ENCODE measurements at places on chromosomes 13 and 19.
A peak's percentile ranks its signal among the peaks of the same experiment; 100 is the strongest.

- no peak overlapping the region for H3K27ac ChIP-seq
- H3K27me3 ChIP-seq = no peaks in the 10 kb centered on the region
- H3K4me1 ChIP-seq = no peaks in the 10 kb centered on the region
- H3K4me3 ChIP-seq = no peak overlapping the region
- no peaks in the 10 kb centered on the region for H3K36me3 ChIP-seq
- no peak for DNase-seq
Measured at GRCh38 chr19:32798201-32798600, 71.4 kb downstream of the SLC7A9 start.

GRCh38 chr13:113771709-113772331 lies 12.8 kb downstream of the TMEM255B start:
- H3K4me3 ChIP-seq = no peak overlapping the region
- no peaks in the 10 kb centered on the region for H3K27me3 ChIP-seq
- H3K4me1 ChIP-seq = peaks cover 2% of the 10 kb centered on the region
- no peaks in the 10 kb centered on the region for H3K36me3 ChIP-seq
- no peak for DNase-seq

GRCh38 chr13:29756506-29756905 lies 93.9 kb downstream of the UBL3 start:
- no peaks in the 10 kb centered on the region for H3K27me3 ChIP-seq
- H3K4me1 ChIP-seq = peaks cover 7% of the 10 kb centered on the region
- no peak for DNase-seq
- H3K27ac ChIP-seq = no peak overlapping the region
- no peaks in the 10 kb centered on the region for H3K36me3 ChIP-seq
- H3K4me3 ChIP-seq = no peak overlapping the region

DNA sequence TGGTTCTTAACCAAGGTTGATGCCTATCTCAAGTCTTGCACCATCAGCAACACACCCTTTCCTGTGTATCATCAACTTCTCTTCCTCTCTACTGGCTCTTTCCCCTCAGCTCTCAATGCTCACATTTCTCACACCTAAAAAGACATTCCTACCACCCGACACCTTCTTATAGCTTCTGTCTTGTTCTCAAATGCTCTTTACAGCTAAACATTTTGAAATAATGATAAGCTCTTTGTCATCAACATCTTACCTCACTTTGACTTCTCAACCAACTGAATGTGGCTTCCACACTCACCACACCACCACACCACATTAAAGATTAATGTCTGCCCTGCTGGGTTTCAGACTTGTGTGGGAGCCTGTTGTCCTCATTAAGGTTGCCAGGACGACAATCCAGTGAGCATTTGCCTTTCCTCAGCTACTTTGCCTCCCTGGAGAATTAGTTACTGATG lies 67.8 kb downstream of the RXFP2 start:
- no peak overlapping the region for H3K4me3 ChIP-seq
- H3K4me1 ChIP-seq = no peaks in the 10 kb centered on the region
- no peak for DNase-seq
- no peak overlapping the region for H3K27ac ChIP-seq
- H3K36me3 ChIP-seq = no peaks in the 10 kb centered on the region

DNA sequence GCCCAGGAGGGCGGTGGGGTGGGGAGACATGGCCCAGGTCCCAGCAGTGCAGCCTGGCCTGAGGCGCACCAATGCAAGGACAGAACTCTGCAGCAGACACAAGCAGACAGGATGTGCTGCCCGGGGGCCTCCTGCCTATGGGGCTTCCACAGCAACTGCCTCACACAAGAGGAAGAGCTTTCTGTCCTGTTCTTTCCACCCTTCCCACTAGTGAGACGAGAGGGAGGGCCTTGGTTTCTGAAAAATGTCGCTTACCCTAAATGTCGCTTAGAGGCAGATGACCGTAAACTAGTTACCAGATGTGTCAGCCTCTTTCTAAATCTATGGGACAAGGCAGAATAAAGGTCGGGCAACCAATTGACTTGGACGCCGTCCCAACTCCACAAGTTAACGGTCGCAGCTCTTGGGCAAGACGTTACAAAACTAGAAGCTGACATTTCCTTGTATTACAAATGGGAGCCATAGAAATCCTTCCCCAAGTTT lies at the start of gene LAIR1:
Gene LAIR1 (minus strand): TSS at position 157 of the 483 bp plus-strand sequence. CDS start 127 bp downstream, at position 30.
- H3K27ac ChIP-seq = no peak within 1 kb of the TSS
- no peaks in the 10 kb centered on the region for H3K36me3 ChIP-seq
- H3K4me3 ChIP-seq = no peak within 1 kb of the TSS
- no peaks in the 10 kb centered on the region for H3K4me1 ChIP-seq

GRCh38 chr19:38683393-38684077 lies 36.1 kb downstream of the ACTN4 start:
- DNase-seq = no peak
- no peaks in the 10 kb centered on the region for H3K27me3 ChIP-seq
- peaks cover 19% of the 10 kb centered on the region for H3K4me1 ChIP-seq
- H3K27ac ChIP-seq = peak overlapping the region; percentile 50

DNA sequence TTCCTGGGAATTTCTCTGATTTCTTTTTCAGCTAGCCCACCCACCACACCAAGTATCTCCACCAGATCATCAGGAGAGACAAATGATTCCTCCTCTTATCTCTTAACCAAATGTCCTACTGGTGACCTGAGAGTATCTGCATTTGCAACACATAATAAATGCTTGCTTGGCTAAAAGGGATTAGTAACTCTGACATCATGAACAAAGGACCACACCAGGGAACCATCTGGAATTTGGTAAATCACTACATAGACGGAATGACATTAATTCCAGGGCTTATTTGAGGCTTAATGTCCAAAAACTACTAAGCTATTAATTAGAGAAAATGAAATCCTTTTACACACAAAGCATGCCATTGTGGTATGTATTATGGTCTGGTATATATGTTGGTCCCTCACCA lies 139.0 kb downstream of the RAP2A start:
- peaks cover 19% of the 10 kb centered on the region for H3K4me1 ChIP-seq
- peak overlapping the region; percentile 24 for H3K27ac ChIP-seq
- H3K36me3 ChIP-seq = no peaks in the 10 kb centered on the region
- H3K4me3 ChIP-seq = no peak overlapping the region
- H3K27me3 ChIP-seq = no peaks in the 10 kb centered on the region
- DNase-seq = peak; percentile 43

GRCh38 chr13:33174931-33175330 lies 110.6 kb downstream of the STARD13 start:
- H3K27me3 ChIP-seq = no peaks in the 10 kb centered on the region
- H3K36me3 ChIP-seq = no peaks in the 10 kb centered on the region

DNA sequence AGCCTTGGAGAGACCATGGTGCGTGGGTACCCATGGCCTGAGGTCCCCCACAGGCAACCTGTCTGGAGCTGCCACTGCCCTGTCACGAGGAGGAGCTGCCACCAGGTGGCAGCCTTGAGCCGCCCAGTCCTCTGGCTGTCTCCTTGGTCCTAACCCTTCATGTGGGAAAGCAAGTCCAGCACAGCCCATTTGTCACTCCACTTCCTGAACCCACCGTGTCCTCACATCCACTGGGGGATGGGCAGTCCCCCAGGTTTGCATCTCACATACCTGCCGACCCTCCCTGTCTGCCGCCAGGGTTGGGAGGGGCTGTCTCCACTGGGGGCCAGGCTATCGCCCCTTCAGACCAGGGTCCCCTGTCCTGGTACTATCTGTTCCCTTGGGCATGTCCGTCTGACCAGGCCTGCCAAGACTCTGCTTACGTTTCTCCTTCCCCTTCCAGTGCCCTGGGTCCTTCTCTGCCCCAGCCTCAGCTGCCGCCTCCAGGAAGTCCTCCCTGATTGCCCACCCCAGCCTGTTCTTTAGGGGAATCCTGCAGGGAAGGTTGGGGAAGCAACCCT lies 4.5 kb downstream of the FAM174C start:
- H3K27ac ChIP-seq = peak overlapping the region; percentile 16
- H3K27me3 ChIP-seq = peaks cover 5% of the 10 kb centered on the region
- peaks cover 27% of the 10 kb centered on the region for H3K36me3 ChIP-seq
- no peak overlapping the region for H3K4me3 ChIP-seq
- peak; percentile 84 for DNase-seq

DNA sequence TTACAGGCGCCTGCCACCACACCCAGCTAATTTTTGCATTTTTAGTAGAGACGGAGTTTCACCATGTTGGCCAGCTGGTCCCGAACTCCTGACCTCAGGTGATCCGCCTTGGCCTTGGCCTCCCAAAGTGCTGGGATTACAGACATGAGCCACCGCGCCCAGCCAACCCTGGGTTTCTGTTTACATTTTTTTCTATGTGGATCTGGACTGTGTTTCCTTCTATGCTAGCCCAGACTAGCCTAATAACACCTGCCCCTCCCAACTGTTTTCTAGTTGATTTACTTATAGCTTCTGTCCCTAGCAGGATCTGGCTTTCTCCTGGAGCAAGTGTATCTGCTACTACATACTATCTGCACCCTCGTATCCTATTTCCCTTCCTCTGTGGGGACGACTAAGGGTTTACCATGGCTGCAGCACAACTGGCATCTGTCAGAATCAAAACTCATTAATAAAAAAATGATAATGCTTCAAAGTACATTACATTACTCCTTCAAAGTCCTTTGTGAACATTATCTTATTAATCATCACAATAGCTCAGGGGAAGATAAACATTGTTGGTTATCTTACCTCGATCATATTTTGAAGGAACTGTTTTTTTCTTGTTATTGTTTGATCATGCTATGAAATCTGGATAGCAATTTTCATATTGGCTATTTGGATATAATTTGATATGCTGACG lies 228.3 kb downstream of the KLF5 start:
- no peak overlapping the region for H3K4me3 ChIP-seq
- no peaks in the 10 kb centered on the region for H3K4me1 ChIP-seq
- DNase-seq = no peak
- no peaks in the 10 kb centered on the region for H3K27me3 ChIP-seq

DNA sequence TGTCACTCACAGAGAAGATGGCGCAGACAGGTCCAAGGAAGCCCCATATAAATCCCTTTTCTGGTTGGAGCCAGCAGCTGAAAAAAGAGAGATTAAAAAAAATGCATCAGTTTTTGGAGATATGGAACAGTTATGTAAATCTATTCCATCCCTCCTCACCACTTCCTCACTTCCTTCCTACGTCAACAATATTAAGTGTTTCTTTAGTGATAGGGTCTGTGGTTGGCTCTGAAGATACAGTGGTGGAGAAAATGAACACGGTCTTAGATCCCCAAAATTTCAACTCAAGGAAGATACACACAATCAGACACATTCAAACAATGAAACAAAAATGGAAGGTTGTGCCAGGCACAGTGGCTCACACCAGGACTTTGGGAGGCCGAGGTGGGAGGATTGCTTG lies 31.5 kb downstream of the ADGRE2 start:
- H3K27ac ChIP-seq = no peak overlapping the region
- DNase-seq = no peak
- H3K27me3 ChIP-seq = no peaks in the 10 kb centered on the region
- H3K4me3 ChIP-seq = no peak overlapping the region
- H3K36me3 ChIP-seq = no peaks in the 10 kb centered on the region

DNA sequence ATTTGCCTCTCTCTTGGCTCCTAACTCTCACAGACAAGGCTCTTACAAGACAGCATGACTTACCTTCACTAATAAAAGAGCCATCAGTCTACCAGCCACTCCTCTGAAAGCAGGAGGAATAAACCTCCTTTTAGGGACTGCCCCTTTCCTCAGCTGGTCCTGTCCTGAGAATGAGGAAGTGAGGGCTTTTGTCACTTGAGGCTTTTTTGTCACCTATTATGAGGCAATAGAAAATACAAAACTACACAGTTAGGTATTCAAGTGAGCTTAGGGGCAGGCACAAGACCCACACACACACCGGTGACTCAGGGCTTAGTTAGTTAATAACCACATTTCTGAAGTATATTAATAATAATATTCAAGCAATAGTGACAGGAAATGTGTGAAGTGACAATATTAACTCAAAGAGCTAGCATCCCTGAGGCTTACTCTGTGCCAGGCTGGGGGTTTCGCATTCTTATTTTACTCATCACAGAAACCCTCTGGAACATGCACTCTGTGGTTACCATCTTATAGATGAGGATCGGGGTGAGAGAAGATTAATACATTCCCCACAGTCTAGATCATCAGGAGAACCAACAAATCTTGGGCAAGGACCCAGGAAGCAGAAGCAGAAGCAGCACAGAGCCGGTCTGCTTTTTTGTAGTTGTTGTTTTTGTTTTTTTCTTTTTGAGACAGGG lies 379.9 kb downstream of the LIG4 start:
- H3K4me1 ChIP-seq = peaks cover 13% of the 10 kb centered on the region
- H3K36me3 ChIP-seq = no peaks in the 10 kb centered on the region
- no peaks in the 10 kb centered on the region for H3K27me3 ChIP-seq
- no peak overlapping the region for H3K27ac ChIP-seq
- DNase-seq = no peak
- H3K4me3 ChIP-seq = no peak overlapping the region

All from neuronal stem cell (in vitro differentiated cells).